Activated CD8-positive, alpha-beta memory T cell treated with anti-CD3 and anti-CD28 coated beads for 48 hours (primary cell): ENCODE measurements at places on chromosomes 1 and 21.

GRCh38 chr1:51504806-51505525 is 14.1 kb downstream of the EPS15 start:
- DNase-seq = no peak

DNA sequence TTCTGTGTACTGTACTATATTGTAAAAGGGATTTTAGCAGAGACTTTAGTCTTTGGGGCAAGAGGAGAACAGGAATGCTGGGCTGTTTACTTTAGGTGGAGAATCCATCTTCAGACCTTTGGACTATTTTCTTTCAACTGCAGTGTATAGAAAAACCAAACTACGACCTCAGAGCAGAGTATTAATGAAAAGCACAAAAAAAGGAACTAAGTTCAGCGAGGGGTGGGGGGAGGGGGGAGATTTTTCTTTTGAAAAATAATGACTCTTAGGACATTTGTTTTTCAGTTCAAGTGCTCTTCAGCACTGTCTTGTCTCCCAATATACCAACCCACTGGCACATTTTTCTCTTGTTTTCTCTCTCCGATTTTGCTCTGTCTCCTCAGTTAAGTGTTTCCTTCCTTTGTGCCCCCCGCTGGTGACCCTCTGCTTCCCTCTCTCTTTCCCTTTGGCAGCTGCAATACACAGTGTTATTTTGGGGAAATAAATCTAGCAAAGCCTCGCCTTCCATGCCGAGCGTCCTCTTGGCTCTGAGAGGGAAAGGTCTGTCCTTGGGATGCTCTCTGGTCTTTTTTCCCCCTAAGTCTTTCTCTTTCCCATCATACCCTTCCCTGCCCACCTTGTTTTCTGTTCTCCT is 44.8 kb downstream of the ACP6 start:
- DNase-seq = no peak

- no peak for DNase-seq
These were observed 4.7 kb downstream of the C1orf35 start for GRCh38 chr1:228098323-228098931.

DNA sequence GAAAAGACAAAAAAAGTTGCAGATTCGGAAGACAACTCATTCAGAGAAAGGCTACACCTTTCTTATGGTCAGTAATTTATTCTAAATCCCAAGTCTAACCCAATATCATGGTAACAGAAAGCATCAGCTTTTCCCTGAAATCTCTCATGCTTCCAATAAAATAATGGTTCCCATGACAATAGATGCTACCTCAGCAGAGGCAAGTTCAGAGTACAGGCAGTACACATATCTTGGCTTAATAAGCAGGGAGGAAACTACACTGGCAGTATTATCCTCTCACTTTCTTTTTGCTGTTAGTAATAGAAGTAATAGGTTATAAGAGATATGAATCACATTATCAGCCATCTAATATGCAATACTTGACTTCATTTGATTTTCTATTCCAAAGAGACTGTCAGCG is 137.1 kb downstream of the DPYD start:
- no peak for DNase-seq

DNA sequence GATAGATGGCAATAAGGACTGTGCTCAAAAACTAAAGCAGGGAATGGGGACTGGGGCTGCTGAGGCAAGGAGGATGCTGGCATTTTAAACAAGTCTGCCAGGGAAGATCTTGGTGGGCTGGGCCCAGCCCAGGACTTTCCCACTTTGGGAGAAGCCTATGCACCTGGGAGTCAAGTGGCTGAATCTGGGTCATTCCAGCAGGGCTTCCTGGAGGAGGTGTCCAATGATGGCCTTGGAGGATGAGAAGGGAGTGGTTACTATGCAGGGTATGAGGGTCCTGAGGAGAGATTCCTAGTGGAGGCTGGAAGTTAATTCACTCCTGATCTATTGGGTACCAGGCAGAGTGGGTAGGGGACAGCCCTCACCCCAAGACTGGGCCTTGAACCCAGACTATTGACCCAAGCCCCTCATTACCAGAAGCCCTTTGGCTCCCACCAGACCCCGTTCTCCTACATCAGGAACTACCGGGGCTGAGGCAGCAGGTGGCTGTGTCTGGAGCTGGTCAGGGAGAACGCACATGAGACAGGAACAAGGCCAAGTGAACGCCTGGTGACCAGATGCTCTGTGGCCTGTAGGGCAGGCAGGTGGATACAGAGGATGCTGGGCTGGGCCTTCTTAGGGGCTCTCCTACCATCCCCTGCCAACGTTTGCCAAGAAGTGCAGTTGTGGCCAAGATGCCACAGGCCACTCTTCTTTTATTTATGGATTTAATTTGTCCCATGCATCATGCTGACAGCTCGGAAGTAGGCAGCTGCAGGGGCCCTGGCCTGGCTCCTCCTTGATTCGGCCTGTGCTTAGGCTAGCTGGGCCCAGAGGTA is 18.3 kb upstream of the LRP8 start:
- DNase-seq = no peak

GRCh38 chr1:165829888-165830287 is 2.5 kb downstream of the UCK2 start:
- no peak for DNase-seq

DNA sequence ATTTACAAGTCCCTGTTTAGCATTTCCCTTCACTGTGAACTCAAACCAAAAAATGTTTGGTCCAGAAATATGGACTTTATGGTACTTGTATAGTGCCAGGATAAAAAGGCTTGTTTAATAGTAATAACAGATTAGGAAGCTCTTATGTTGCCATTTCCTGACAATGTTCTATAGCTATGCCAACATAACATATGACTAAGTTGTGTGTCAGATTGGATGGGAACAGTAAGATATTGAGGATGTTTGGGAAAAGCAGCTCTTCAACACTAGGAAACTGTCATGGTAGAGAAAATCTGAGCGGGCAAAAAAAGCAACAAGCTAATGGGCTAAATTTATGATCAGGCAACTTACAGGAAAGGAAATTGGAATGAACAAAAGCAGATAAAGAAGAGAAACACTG is 287.1 kb upstream of the ADGRL4 start:
- no peak for DNase-seq

GRCh38 chr1:173920861-173921260 is 3.7 kb upstream of the SERPINC1 start:
- no peak for DNase-seq

DNA sequence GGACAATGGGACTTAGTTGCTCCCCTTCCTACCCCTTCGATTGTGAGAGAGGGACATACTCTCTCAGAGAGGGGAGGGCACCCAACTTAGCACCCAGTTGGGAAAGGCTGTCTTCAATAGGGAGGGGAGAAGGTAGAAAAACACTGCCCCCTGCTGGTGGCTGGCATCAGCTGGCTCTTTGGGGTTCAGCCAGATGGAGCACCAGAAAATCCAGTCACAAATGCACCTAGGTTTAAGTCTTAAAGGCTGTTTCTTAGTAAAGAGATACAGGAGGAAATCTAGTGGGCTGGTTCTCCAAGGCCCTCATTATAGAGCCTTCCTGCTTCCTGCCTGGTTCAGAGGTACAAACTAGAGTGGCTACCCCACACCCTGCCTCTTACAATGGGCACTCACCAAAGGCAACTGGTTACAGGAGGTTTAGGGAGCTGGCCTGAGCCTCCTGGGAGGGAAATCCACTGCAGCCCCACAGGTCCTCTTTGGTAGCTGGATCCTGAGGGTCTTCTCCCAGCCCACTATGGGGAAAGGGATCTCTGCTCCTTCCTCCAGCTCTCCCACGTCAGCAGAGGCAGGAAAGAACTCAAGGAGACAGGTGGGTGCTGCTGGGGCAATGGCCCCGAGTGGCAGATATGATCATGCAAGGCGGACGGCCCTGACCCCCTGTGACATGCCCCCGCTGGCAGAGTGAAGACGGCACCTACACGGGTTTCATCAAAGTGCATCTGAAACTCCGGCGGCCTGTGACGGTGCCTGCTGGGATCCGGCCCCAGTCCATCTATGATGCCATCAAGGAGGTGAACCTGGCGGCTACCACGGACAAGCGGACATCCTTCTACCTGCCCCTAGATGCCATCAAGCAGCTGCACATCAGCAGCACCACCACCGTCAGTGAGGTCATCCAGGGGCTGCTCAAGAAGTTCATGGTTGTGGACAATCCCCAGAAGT is 28.3 kb downstream of the EIF2D start:
- peak; percentile 74 for DNase-seq

GRCh38 chr1:41101950-41102607 is 80.6 kb upstream of the SLFNL1 start:
- no peak for DNase-seq

DNA sequence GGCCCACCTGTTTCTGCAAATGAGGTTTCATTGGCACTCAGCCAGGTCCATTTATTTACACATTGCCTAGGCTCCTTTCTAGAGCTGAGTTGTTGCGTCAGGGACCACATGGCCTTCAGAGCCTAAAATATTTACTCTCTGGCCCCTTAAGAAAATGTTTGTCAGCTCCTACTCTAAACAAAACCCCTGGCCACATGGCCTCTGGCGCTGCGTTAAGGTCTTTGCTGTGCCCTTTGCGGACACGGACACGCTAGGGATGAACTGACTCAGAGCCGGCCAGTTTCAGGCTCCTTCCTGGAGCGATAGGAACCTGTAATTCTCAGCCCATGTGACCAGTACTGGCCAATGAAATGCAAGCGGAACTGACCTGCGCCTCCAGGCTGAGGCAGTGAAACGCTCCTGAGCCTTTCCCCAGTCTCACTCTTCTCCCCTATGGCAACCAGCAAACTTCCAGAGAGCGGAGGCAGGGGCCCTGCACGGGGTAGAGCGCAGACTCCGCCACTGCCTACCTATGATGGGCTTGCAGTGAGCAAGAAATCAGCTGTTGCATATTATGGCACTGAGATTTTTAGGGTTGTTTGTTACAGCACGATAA is 160.3 kb downstream of the ETS2 start:
- no peak for DNase-seq
